ENCODE measurements at places on chromosomes 6 and 20.

DNA sequence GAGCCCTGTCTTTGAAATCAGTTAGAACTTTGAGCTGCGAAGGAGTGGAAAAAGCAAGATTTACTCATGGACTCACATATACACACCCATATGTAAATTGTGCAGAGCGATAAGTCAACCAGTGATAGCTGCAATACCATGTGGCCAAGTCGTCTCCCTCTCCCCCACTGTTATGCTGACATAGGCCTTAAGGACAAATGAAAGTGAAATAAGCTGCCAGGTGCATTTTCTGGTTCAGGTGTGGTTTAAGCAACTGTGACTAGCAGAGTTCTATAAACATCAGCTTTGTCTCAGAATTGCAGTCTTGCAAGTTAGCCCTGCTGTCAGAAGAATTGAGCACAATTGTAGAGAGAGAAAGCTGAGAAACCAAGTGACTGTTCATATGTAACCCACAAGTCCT lies 9.6 kb downstream of the FAM83B start:
- DNase-seq = no peak

DNA sequence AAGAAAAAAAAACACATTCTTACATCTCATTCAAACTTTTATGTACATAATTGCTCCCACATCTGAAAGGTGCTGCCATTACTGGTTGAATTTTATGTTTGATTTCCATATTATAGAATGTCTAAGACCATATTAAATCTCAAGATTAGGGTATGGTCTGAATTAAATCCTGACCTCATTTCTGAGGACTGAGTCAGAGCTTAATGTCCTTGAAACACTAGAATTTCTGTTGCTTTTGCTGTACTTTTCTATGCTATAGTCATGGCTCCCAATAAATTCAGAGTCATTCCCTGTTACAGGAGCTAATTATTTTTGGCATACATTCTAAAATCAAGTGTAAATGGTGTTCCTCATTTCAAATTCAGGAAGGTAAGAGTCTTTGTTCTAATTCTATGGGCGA lies 285.3 kb upstream of the MANEA start:
- DNase-seq = no peak

GRCh38 chr6:53593001-53593488 lies 48.1 kb upstream of the GCLC start:
- DNase-seq = no peak

GRCh38 chr6:5201271-5201670 lies 59.5 kb downstream of the LYRM4 start:
- no peak for DNase-seq

- DNase-seq = no peak
Measured at GRCh38 chr20:33108661-33109060, 29.2 kb downstream of the BPIFB4 start.

- DNase-seq = no peak
Measured at GRCh38 chr6:118128755-118129154, 221.7 kb downstream of the SLC35F1 start.

DNA sequence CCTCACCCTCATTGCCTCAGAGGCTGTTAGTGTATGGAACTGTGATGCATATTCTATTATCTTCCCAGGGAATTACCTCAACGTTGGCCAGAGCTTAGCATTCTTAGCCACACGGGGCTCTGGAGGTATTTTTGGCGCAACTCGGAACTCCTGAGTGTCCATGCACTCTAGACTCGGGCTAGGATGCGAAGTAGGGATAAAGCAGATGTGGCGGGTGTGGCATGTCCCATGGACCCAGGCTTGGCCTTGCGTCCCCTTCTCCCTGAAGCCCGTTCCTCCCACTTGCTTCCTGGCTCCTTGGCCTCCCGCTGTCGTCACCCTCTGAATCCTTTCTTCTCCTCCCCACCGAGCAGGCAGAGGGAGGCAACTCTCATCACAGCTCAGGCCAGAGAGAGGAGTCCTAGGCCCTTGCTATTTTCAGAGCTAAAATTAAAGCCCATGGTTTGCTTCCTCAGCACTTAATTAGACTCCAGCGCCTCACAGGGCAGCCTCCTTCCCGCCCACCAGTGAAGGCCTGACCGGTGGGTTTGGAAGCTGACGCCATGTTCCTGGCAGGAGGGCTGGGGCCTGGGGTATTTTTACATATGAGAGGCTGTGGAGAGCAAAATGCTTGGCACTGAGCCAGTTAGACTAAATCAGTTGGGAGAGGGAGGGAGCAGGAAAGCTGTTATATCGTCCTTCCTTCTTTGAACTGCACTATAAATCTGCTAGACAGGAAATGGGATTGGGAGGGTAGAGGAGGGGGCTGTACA lies 138.7 kb downstream of the FOXO3 start:
- DNase-seq = no peak

DNA sequence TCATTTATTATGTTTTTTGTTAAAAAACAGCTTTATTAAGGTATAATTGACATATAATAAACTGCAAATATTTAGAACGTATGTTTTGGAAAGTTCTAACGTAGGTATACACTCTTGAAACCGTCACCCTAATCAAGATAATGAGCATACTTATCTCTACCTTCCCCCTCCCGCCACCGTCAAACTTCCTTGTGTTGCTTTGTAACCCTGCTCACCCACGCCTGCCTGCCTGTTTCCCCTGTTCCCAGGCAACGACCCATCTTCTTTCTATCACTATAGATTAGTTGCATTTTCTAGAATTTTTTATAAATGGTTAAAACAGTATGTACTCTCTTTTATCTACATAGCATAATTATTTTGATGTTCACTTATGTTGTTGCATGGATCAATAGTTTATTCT lies 33.5 kb upstream of the GCLC start:
- DNase-seq = no peak

GRCh38 chr6:31467151-31467550 lies 30.8 kb upstream of the MICB start:
- DNase-seq = no peak

DNA sequence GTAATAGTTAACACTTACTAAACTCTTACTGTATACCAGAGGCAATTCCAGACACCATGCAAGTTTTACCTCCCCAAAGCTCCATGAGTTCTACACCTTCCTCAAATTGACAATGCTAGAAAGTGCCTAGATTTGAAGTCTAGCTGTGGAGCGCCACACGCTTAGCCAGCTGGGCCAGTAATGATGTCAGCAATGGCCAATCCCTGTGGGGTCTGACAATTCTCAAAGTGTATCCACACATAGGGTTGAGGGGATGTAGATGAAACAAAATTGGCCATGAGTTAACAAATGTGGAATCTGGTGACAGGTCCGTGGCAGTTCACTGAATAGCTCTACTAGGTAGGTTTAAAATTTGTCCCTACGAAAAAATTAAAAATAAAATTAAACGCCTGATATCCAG lies 1.3 kb downstream of the ZNF343 start:
- DNase-seq = no peak

DNA sequence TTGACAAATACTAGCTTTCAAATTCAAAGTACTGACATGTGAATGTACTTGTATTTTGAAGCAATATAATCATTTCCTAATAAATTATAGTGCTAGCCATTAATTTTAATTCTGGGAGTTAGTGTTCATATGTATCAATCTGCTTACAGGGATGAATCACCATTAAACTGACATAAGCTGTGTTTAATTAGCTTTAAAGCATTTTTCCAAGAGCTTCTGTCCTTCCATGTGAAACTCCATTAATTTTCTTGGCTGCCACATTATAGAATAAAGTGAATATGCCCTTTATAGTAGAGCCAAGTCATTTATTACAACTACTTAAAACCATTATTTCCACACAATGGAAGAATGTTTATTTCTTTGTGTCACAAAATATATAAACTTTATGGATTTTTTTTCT lies 150.8 kb downstream of the COL21A1 start:
- DNase-seq = no peak

DNA sequence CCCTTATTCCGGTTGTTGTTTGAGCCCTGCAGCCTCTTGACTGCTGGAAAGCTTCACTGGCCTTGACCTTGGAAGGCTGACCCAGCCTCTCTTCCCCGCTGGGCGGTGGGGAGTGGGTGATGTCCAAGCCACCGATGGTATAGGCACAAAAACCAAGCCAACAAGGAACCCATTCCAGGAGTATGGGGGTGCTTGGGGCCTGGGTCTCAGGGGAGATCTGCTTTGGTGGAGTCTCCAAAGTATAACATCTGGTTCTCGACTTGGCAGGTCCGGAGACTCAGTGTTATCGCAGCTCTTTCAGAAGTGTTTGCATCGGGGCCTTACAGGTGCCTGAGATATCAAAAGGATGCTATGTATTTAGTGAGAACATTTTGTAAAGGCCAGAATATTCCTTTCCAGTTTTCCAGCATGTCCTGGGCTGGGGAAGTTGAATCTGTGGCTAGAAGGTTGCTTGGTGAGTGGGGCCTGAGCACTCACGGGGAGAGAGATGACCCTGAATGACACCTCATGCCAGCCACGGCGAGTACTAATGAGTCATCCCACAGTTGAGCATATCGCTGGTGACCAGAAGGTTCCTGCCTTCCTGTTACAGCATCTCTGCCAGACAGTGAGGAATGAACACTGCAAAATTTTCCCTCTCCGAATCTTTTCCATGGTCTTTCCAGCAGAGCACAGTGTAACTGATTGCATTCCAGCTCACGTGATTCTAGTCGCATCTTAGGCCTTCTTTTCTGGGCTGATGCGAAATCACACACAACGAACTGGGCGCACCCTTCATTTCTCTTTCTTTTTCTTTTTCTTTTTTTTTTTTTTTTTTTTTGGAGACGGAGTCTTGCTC lies 133.9 kb downstream of the ZDHHC14 start:
- no peak for DNase-seq

- DNase-seq = no peak
Measured at GRCh38 chr20:47336129-47336754, 20.3 kb downstream of the ZMYND8 start.

- DNase-seq = no peak
Measured at GRCh38 chr6:144278659-144279314, 6.3 kb upstream of the UTRN start.

GRCh38 chr6:15330174-15330944 lies 84.5 kb downstream of the JARID2 start:
- no peak for DNase-seq

DNA sequence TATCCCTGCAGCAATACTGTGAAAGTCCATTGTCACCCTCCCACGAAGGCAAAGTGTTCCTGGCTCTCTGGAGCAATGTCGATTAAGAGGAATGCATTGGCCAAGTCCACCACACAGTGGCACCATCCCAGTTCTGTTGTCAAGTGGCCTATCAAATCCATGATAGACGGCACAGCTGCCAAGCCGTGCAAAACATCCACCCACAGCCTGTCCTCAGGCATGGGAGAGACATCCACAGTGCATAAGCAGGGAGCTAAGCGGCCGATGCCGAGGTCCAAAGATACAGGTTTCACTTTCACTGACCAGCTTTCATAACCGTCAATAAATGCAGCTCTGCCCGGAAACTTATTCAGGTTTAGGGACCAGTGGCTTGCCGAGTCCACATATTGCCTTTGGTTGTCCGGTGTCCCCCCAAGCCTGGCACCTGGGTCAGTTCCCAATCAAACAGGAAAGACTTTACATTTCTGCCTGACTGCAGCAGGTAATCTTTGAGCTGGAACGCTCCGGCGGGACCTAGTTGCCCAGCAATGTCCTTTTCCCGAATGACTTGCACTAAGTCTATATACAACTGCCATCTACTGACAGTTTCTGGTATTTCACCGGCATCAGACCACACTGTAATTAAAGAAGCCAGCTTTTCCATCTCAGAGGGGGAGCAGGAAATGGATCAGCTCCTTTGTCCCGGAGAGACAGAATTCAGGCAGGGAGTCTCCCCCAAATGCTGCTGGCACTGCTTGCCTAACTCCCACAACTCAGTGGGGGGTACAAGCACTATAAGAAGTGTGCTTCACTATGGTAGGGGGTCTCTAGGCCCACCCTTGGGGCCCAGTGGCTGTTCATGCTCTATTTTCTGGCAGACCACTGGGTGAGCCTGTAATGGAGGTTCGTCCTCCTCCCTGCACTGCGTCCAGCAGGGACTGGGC lies 6.3 kb downstream of the ZKSCAN3 start:
- DNase-seq = peak; percentile 83

GRCh38 chr6:140960566-140960965 lies 1172.2 kb upstream of the GJE1 start:
- no peak for DNase-seq

GRCh38 chr20:43987531-43987930 lies 72.9 kb downstream of the TOX2 start:
- no peak for DNase-seq

- no peak for DNase-seq
Measured at GRCh38 chr6:99912657-99913056, 81.4 kb downstream of the MCHR2 start.

GRCh38 chr20:7383216-7383615 lies 557.0 kb downstream of the HAO1 start:
- DNase-seq = no peak

DNA sequence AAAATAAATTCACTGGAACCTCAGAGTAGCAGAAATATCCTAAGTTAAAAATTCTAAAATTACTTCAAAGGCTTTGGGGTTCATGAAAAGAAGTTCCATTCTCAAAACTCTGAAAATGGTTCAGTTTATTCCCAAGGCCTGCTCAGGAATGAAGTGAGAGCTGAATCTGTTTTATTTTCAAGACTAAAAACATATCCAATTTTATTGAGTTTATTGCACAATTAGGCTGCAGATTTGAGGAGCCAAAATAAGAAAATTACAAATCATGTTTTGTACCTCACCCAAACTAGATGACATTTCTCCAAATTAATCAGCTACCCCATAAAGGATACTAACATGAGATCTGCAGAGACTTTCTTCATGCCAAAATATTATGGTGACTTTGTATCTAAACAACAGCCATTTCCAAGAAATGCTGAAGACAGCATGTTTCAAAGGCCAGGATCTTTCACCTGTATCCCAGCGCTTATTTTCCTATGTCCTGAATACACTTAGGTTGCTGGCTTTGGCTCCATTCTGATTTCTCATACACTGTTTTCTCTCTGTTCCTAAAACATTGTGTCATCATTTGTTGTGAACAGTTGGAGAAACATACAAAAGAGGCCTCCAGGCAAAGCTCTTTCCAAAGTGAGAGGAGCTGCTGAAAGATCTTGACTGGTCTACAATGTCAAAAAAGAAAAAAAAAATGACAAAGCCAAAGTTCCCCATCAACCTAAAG lies 85.7 kb upstream of the F13A1 start:
- DNase-seq = no peak

- no peak for DNase-seq
Measured at GRCh38 chr20:6533351-6533750, 234.1 kb upstream of the BMP2 start.

DNA sequence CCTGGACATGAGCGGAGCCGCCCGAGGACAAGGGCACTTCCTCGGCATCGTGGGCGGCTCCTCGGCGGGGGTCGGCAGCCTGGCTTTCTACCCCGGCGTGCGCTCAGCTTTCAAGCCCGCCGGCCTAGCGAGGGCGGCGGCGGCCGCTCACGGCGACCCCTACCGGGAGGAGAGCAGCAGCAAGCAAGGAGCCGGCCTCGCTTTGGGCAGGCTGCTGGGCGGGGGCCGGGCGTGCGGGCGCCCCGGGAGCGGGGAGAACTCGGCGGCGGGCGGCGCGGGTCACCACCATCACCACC lies 6.7 kb downstream of the PRDM13 start:
- DNase-seq = no peak

Data from LoVo (cell line).